Esophagus squamous epithelium (tissue), 5 donors: ENCODE measurements at places on chromosomes 5 and 9.

DNA sequence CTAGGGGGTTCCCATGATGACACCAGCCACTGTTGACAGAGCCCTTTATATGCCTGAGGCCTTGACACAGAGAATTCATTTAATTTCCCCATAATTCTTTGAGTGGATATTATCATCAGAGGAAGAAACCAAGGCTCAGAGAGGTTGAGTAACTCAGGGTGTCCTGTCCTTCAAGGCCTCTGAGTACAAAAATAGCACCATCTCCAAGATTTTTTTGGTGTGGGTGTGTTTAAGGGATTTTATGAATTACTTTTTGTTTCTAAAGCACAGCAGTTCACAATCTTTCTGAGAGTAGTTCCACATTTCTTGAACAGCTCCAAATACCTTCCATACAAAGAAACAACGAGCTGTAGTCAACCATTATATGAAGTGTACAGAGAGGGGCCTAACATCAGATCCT is 6.2 kb upstream of the GSN start:
- no peak for DNase-seq

- DNase-seq, result no peak
These were observed 7.6 kb upstream of the CAMSAP1 start for GRCh38 chr9:135914921-135915320.

DNA sequence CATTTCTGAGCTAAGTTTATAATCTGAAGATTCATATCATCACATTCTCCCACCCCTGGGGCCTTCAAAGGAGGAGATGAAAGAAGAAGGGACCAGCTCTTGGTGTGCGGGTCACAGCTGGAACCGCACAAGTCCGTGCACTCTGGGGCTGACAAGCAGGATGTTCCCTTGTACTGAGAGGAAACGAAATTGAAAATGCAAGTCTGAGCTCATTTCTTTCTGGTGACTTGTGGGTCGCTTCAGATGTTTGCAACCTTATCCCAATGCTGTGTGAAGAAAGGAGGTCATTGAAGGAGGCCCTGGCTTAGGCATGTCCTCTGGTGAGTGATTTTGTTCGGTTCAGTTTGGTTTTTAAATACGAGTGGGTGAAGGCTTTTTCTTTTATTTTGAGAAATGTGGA is 59.6 kb downstream of the C9orf152 start:
- DNase-seq, result no peak

DNA sequence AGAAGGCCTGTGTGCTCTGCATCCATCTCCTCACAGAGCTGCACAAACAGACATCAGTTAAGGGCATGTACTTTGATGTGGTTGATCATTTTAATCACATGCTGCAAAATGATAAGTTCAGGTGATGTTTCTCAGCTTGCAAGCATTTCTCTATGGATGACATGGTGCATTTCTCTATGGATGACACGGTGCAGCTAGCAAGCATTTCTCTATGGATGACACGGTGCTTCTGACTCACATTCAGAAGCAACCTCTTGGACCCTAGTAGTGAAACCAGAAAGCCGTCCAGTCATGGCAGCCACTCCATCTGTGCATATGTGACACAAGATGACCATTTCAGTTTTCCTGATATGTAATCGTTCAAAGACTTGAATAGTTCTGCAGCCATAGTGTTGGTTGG is 24.1 kb upstream of the RNF20 start:
- no peak for DNase-seq

- DNase-seq, result no peak
These were observed 26.0 kb downstream of the ACTBL2 start for GRCh38 chr5:57456531-57457135.

- no peak for DNase-seq
These were observed 117.7 kb downstream of the MARCHF3 start for GRCh38 chr5:126912616-126913200.

GRCh38 chr5:58182287-58182841 is 277.5 kb downstream of the PLK2 start:
- no peak for DNase-seq

- no peak for DNase-seq
These were observed 415.2 kb downstream of the DNAH5 start for GRCh38 chr5:13529300-13529699.

GRCh38 chr9:134163371-134164196 is 780 bp downstream of the RNU6ATAC start:
- DNase-seq, result no peak

- no peak for DNase-seq
These were observed 35.1 kb upstream of the EXOC3 start for GRCh38 chr5:407801-408268.

GRCh38 chr9:80144406-80144805 is 572.6 kb downstream of the TLE4 start:
- DNase-seq, result no peak

- no peak for DNase-seq
These were observed 175.4 kb upstream of the CDH12 start for GRCh38 chr5:23028445-23029021.

DNA sequence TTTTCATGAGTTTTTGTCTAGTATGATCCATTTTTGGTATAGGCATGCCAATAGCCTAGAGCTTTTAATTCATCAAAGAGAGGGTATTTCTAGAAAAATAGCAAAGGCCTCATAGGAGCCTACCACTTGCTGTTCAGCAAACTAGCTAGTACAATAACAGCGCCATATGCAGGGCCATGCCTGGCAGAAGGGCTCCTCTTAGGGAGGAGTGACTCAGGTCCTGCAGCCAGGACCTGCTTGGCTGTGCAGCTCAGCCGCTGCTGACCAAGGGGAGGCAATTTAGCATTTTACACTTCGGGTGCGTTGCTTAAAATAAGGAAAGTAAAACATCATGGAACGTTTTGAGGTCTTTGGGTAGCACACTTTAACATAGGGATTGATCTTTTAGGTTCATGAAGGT is 100.6 kb downstream of the TRIO start:
- DNase-seq, result no peak

DNA sequence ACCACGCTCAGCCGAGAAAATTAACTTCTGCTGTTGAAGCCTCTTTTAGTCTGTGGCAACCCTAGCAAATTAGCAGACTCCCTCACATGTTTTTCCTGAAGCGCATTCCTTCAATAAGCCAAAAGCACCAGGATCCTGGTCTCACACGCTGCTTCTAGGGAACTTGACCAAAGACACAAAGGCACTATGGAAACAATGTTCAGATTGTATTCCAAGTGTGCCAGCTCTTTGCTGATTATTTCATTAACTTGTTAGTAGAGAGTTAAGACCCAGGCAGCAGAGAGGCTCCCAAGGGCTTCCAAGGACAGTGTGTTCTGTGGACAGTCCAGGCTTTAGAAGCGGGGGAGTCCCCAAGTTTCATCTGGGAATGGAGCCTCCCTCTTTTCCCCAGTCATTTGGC is 94.4 kb upstream of the BASP1 start:
- no peak for DNase-seq

DNA sequence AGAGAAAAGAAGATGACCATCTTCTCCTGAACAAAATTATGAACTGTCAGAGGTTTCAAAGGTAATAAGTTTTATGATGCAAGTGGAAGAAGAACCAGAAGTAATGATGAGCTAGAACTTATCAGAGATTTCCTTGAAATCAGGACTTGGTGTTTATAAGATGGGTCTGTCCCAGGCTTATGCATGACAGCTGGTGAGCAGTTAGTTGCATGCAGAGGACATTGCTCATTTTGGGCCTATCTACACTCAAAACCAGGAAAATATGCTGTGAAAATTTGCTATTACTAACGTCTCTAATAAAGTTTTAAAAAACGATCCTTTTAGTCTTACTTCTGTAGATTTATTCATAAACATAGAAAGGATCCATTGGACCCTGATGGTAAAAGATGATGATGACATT is 6.6 kb upstream of the STC2 start:
- DNase-seq, result no peak

DNA sequence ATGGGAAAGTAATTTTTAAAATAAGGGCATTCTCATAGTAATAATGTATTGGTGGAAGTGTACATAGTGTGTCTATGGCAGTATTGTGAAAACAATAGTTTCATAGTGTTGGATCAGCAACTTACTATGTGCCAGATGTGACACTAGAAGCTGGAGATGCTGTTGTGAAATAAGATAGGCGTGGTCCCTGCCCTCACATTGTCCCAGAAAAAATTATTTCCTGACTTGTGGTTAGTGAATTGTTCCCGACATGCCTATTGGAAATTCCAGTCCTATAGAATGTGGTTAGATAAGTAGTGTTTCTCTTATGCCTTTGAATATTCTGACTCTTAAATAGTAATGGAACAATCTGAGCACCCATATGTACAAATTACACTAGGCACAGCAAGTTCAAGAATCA is 55.3 kb upstream of the MTAP start:
- no peak for DNase-seq

- DNase-seq, result no peak
These were observed 1907.5 kb upstream of the CDH9 start for GRCh38 chr5:28945859-28946258.

DNA sequence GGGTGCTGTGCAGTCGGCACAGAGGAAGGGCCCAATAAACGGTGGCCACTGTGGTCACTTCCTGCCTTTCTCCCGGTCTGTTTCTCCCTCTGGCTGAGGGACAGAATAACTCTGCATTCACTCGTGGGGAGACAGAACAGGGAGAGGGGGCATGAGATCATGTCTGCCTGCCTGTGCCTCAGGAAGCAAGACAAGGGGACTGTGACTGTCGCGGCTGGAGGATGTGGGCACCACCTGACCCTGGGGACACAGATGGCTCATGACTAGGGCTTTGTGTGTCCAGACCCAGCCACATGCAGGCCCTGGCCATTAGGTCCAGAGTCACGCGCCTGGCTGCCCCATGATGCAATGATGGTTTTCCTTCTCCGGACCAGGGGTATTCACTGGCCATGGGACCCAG is 5.8 kb downstream of the TRUB2 start:
- no peak for DNase-seq

- no peak for DNase-seq
These were observed 173.3 kb downstream of the RMI1 start for GRCh38 chr9:84153885-84154284.

DNA sequence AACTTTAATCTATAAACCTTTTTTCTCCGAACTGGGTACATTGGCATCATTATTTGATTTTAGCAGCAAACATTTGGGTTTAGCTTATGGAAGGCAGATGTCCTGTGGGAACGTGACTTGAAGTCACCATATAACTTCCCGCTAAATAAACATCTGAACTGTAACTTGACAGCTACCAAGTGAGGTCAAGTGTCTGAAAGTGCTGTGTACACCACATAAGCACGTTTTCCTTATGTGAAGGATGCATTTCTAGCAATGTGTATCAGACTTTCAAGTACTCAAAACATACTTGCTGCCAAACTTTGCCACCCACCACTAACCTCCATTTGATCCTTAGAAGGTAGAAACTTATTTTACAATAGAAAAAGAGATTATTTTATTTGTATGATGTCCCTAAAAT is 35.7 kb downstream of the SLC1A3 start:
- DNase-seq, result no peak

GRCh38 chr5:78056901-78057514 is 237.5 kb downstream of the AP3B1 start:
- no peak for DNase-seq

GRCh38 chr5:228886-229285 is 10.8 kb downstream of the SDHA start:
- no peak for DNase-seq

DNA sequence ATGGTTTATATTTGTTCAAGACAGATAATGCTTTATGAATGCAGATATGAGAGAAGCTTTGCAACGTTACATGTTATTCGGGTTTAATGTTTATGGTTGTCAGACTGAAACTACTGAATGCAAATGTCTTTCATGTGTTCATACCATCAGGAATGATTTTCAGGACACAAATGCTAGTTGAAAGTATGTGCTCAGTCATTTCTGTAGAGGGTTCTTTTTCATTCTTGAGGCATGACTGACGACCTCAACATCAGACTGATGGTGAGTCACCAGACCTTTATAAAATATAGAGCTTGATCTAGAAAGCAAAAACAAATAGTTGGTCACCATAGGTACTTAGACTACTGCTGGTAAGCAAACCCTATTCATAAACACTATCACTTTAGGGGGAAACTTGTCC is 287.3 kb upstream of the NUDT12 start:
- no peak for DNase-seq

DNA sequence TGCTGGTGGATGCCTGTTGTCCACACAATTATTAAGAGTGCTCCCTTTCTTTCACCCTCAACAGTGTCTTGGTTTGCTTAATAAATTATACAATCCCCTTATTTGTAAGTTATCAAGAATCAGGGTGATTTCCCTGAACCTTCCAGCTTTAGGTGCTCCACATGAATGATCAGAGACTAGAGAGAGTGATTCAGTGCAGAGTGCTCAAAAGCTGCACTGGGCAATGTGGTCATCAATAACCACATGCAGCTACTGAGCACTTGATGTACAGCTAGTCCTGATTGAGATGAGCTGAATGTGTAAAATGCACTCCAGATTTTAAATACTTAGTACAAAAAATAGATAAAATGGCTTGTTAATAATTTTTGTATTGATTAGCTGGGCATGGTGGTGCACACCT is 76.8 kb upstream of the TRIO start:
- DNase-seq, result no peak

DNA sequence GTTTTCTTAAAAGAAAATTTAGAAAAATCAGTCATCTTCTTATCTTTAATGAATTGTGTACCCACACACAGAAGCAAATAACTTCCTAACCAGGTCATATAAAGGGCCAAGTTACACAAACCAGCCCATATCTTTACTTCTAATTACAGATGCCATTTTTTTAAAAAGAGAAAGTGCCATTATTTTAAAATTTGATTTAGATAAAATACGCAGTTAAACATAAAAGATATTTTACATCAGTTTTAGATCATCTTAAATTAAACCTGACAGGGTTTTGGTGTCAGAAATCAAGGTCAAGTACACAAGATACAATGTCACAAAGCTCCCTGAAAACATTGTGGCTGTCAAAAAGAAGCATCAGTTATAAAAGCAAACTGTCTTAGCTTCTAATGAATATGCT is 129.4 kb downstream of the GNA14 start:
- DNase-seq, result no peak

DNA sequence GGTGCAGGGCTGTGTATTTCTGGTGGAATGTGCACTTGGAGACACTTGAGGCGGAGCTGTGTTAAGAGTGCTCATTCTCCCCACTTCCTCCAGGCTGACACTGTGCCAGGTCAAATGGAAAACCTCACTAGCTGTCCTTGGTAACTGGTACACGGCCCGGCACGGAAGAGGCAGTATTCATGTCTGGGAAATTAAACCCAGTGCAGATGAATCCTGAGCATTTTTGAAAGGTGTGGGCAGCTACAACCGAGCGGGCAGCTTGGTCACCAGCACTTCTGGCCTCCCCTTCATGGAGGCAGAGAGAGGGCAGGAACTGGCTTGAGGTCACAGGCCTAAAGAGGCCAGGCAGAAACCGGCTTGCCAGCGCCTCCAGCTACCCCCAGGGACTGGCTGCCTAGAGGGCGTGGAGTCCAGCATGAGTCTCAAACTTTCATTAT is 1.6 kb downstream of the CLPTM1L start:
- DNase-seq, result no peak

GRCh38 chr9:18438951-18439350 is 35.0 kb upstream of the ADAMTSL1 start:
- DNase-seq, result no peak

DNA sequence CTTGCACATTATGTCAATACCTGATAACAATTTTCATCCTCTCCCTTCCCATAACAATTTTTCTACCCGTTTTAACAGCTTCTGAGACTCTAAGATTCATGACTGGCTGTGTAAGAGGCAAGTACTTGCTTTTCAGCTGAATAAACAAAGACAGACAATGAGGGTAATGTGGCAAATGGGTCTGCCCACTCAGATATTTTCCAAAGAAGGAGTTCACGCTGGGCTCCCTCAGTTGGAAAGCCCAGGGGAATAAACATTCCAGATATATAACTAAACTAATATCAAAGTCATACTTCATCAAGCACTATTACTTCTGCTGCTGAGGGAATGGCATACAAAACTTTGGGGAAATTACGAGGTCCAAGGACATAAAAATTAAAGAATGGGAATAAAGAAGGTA is 24.4 kb downstream of the MEGF9 start:
- no peak for DNase-seq
